ENCODE measurements at places on chromosomes 12 and 14.

DNA sequence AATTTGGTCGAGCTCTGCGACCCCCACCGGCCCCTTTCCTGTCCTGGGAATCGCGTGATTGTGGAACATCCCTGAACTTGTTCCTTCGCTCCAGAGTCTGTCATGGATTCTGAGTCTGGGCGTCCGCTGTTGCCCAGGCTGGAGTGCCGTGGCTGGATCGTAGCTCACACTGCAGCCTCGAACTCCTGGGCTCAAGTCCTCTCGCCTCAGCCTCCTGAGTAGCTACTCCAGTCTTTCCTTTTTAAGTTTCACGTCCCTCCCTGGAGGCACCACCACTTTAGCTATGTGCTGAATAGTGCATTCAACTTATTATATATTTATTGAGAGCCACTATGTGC is 698 bp downstream of the ACOT6 start:
- no peak for DNase-seq

GRCh38 chr12:46506198-46506597 is 133.6 kb upstream of the SLC38A2 start:
- DNase-seq, result no peak

- DNase-seq, result no peak
Observed at GRCh38 chr12:54429014-54429471, 10.0 kb upstream of the ITGA5 start.

GRCh38 chr14:33782923-33783322 is 168.0 kb downstream of the EGLN3 start:
- no peak for DNase-seq

GRCh38 chr14:94593749-94594431 is 12.7 kb downstream of the SERPINA5 start:
- no peak for DNase-seq

DNA sequence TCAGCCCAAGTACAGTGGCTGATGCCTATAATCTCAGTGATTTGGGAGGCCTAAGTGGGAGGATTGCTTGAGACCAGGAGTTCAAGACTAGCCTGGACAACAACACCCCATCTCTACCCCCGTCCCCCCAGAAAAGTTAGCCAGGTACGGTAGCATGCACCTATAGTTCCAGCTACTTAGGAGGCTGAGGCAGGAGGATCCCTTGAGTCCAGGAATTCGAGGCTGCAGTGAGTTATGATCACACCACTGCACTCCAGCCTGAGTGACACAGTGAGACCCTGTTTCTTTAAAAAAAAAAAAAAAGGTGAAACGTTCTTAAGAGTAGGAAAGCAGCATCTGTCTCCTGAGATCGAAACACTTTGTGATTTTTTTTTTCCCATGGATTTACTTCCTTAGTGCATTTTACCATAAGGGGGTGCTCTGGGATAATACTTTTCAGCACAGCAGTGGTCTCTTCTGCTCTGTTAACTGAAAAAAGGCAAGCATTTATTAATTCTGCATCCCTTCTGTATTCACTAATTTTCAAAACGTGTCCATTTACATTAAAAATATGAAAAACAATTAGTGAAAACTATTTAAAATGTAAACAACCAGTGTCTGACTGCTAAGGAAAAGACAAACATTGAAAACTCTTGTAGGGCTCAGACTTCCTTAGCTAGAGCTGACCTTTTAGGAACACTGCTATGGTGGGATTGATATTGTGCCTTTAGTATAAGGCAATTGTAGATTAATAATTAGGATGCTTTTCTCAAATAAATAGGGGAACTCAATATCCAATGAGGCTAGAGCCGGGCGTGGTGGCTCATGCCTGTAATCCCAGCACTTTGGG is 31.2 kb upstream of the USP44 start:
- DNase-seq, result no peak

GRCh38 chr14:81868172-81868571 is 334.5 kb upstream of the SEL1L start:
- DNase-seq, result no peak

- no peak for DNase-seq
Observed at GRCh38 chr14:52044791-52045522, 23.9 kb downstream of the NID2 start.

- no peak for DNase-seq
Observed at GRCh38 chr14:81559385-81559784, 25.7 kb upstream of the SEL1L start.

DNA sequence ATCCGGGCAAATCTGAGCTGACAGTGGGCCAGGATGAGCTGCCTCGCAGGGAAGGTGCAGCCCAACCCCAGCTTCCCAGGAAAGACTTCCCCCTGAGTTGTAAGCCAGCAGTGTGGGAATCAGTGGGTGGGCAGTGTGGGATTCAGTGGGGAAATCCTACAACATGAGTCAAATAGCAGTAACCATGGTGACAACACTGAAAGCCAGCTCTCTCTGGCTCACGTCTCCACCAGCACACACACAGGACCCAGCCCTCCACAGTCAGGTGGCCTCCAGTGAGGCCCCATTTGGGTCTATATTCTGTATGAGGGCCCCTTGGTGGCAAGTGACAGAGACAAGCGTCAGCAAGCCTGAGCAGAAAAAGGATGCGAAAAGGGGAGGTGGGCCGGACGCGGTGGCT is 6.0 kb upstream of the LGALS3 start:
- DNase-seq, result no peak

DNA sequence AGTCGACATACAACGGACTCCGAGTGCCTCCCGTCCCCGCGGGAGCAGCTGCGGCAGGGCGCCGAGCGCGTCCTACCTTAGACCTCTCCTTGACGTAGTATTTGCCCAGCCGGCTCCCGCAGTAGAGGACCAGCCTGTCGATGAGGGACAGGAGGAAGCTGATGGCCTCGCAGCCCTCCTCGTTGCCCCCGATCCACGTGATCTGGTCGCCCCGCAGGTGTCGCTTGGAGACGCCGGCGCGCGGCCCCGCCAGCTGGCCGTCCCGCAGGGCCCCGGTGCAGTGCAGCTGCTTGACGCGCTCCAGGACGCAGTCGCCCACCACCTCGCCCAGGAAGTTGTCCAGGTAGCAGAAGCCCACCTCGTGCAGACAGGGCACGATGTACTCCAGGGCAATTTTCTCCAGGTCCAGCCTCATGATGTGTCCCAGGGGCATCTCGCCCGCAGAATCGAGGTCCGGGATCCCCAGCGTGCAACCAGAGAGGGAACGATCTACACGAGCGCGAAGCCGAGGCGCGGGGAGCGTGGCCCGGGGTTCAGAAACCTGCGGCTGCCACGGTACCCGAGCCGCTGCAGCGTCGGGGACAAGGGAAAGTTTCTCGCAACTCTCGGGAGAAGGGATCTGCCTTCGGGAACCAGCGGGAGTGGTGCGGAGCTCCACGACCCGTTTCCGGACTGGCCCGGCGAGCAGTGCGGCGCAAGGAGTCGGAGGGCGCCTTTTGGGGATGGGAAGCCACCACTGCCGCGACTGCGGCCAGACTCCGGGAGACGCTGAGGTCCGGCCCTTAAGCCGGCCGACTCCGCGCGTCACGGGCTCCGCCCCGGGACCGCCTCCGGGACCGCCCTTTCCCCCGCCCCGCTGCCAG is at the start of gene EGLN3:
Gene EGLN3, minus strand, starts transcription at position 755 of the 863 bp plus-strand sequence. Its CDS starts 322 bp downstream, at position 433.
- peak; percentile 27 for DNase-seq

GRCh38 chr12:113228394-113229028 is 7.2 kb downstream of the TPCN1 start:
- DNase-seq, result no peak

GRCh38 chr14:71628433-71628832 is 303.8 kb upstream of the RGS6 start:
- no peak for DNase-seq

DNA sequence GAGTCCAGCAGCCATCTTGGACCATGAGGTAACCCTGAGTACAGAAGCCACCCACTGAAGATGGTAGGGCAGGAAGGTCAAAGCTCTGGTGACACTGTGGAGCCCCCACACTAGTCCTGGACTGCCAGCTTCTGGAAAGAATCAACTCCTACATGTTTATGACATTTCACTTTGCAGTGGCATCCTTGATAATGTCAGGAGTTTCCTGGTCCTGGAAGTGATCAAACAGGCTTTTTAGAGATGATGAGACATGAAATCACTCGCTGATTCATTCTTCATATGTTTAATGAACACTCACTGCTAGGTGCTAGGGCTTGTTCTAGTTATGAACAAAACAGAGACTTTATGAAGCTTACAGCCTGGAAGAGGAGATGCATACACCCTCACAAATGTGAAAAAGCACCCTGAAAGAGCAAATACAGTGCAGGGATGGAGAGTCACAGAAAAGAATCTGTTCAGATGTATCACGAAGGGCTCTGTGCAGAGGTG is 15.8 kb upstream of the HNF1A start:
- no peak for DNase-seq

GRCh38 chr14:69183735-69184134 is 7.6 kb upstream of the EXD2 start:
- no peak for DNase-seq

GRCh38 chr14:61065656-61066055 is 84.6 kb downstream of the SLC38A6 start:
- no peak for DNase-seq

- no peak for DNase-seq
Observed at GRCh38 chr14:72401101-72401625, 468.9 kb downstream of the RGS6 start.

GRCh38 chr12:87272851-87273250 is 756.4 kb downstream of the C12orf50 start:
- DNase-seq, result no peak

- DNase-seq, result no peak
Observed at GRCh38 chr14:30291216-30291615, 267.7 kb upstream of the G2E3 start.

DNA sequence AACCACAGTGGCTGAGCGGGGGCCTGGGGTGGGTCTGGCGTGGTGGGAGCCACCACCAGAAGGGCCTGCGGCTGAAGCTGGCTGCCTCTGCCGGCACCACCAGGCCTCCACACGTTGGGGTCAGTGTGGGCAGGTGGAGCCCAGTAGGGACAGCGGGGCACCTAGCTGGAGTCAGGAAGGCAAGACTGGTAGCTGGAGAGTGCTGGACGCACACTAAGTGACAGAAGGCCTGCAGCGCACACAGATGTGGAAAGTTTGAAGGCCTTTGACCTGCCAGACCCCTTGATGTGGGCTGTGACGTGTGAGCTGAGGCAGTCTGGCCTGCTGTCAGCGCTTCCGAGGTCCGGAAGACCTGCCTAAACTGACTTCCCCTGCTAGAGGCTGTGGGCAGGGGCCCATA is 26.3 kb downstream of the RIN3 start:
- DNase-seq, result no peak

DNA sequence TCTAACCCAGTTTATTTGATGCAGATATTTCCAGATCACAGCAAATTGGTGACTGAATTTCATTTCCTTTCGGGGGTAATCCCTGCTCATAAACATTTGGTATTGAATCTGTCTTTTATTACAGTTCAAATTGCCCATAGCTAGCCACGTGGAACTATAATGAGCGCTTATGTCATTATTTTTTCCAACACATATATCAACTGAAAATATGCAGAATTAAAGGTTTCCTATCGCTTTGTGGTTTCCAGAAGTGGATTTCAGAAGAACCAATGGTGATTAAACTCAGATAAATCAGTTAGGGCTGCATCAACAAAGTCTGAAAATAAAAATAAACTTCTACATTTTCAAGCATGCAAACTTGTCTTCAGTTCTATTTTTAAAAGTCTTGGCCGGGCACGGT is 111.9 kb downstream of the PIK3C2G start:
- DNase-seq, result no peak

DNA sequence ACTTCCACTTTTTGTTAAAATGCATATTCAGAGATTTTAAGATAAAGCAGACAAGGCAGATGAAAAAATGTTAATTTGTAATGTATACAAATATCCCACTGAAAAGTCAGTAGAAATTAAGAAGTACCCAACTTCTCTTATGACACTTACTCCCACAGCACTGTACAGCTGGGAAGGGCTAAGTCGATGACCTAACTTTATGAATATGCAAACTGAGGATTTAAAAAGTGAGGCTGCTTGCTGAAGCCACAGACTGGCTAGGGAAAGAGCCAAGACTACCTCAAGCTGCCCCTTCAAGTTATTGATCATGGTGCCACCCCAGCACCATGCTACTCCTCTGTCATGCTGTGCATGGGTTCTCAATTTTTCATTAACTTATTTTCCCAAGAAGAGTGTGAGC is 17.0 kb downstream of the PPM1H start:
- DNase-seq, result no peak

GRCh38 chr12:53674977-53675700 is 744 bp downstream of the ATP5MC2 start:
- DNase-seq, result no peak

DNA sequence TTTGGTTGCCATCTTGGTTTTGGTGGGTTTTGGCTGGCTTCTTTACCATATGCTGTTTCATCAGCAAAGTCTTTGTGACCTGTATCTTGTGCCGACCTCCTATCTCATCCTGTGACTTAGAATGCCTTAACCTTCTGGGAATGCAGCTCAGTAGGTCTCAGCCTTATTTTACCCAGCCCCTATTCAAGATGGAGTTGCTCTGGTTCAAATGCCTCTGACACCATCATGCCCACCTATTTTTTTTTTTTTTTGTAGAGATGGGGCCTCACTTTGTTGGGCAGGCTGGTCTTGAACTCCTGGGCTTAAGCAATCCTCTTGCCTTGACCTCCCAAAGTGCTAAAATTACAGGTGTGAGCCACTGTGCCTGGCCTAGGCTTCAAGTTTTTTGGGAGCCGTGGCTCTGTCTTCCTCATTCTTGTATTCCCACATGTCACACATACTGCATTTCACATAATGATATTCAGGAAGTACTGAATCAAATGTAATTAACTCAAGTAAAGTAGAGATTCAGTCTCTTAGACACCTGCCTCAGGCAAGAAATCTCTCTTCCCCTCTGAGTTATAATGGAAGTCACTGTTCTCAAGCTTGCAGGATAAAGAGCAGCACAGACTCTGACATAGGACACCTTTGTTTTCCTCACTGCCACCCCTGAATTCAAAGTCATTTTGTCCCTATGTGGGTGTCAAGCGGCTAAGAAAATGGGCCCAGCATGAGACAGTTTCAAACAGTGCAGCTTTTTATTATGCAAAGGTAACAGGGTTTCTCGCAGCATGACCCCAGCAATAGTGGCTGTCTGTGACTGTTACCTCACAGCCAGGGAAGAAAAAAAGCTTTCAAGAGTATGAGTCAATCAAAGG is 159.0 kb downstream of the PTPN11 start:
- DNase-seq, result no peak

GRCh38 chr14:29650554-29651269 is 276.9 kb downstream of the PRKD1 start:
- no peak for DNase-seq

DNA sequence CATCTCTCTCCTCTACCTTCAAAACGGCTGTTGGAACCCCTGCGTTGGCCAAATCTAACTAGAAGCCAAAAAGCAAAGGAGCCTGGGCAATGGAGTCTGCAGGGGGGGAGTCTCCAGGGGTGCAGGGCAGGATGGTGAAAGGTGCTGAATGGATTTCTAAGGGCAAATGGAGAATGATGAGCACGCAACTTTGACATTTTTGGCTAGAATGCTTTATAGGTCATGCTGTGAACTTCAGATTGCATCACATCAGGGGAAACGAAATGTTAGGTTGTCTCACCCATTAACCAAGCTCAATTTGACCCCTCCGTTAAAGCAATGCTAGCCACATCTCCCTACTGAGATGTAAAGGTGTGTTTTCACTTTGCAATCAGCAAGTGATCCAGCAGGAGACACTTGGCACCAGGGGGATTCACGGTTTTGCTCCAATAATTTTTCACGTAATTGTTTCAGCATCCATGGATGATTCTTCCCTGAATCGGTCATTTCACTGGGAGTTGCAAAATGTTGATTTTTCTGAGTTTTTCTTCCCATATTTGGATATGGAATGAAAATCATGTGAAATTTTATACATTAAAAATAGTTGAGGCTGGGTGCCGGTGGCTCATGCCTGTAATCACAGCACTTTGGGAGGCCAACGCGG is 78.0 kb upstream of the MDM1 start:
- DNase-seq, result no peak

- DNase-seq, result no peak
Observed at GRCh38 chr12:121388421-121388981, 11.4 kb upstream of the RNF34 start.

GRCh38 chr12:30691122-30691879 is 4.4 kb downstream of the IPO8 start:
- no peak for DNase-seq

Data from activated gamma-delta T cell treated with anti-CD3 and anti-CD28 coated beads, Interleukin-2, amount 50 U/mL, for 16 hours (primary cell).